ENCODE measurements at places on chromosomes 5 and 9.

DNA sequence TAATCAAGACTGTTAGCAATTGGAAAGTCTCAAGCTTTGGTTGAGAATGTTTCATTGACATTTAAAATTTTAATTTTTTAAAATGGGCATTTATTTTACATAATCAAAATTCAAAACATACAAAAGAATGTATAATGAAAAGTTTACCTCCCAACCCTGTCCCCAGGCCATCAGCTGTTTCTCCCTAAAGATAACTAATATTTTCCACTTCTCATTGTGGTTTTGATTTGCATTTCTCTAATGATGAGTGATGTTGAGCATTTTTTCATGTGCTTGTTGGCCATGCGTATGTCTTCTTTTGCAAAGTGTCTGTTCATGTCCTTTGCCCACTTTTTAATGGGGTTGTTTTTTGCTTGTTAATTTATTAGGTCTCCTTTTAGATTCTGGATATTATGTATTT is 11.4 kb upstream of the MACIR start:
- DNase-seq: no peak

DNA sequence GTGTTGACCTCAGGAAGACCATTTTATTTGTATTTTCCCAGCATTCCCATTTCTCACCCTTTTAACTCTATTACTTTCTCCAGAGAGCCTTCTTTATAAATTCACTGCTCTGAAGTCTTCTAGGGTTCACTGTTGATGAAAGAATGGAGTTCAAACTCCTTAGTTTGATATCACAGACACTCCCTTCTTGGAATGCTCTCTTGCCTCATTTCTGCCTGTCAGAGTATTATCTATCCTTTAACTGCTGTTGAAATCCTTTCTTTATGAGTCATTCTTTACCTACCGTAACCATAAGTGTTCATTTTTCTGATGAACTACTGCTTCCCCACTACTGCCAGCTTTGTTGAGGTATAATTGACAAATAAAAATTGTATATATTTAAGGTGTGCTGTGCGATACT is 4.3 kb downstream of the RIC1 start:
- DNase-seq: no peak

DNA sequence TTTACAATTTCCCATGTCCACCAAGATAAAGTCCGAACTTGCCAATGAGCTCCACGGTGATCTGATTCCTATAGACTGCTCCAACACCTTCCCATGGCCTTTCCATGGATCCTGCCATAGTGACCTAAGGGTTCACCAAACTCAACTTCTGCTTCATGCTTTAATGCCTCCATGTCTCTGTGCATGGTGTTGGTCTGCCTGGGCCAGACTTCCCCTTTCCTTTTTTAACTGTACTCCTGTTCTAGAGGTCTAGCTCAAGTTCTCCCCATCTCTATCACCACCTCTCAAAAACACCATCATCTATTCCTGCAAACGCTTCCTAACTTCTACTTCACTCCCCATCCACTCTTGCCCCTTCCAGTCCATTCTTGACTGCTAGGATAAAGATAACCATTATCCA is 14.8 kb upstream of the SMARCA2 start:
- no peak for DNase-seq

- no peak for DNase-seq
Observed at GRCh38 chr5:137815202-137815990, 52.3 kb upstream of the MYOT start.

DNA sequence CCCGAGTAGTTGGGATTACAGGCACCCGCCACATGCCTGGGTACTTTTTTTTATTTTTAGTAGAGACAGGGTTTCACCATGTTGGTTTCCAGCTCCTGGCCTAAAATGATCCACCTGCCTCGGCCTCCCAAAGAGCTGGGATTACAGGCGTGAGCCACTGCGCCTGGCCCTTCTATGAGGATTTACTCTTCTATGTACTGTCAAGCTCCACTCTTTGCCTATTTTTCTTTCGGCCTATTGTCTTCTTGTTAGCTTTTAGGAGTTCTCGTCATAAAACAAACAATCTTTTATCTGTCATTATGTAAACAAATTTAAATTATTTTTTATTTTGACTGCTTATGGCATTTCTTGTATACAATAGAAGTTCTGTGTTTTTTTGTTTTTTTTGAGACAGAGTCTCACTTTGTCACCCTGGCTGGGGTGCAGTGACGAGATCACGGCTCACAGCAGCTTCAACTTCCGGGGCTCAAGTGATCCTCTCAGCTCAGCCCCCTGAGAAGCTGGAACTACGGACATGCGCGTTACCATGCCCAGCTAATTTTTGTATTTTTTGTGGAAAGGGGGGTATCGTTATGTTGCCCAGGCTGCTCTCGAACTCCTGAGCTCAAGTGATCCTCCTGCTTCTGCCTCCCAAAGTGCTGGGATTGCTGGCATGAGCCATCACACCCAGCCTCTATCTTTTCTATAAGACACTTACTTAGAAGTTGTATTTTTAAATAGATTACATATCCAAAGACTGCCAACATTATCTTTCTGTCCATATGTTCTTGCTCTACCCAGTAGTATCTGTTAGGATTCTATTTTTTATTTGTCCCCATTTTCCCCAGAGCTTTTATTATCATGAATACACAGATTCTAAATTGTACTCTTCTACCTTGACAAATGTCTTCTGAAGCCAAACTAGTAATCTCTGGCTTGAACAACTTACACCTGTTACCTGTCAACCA is 29.2 kb downstream of the CSNK1A1 start:
- no peak for DNase-seq

- no peak for DNase-seq
Observed at GRCh38 chr9:122039234-122039633, 53.9 kb downstream of the TTLL11 start.

DNA sequence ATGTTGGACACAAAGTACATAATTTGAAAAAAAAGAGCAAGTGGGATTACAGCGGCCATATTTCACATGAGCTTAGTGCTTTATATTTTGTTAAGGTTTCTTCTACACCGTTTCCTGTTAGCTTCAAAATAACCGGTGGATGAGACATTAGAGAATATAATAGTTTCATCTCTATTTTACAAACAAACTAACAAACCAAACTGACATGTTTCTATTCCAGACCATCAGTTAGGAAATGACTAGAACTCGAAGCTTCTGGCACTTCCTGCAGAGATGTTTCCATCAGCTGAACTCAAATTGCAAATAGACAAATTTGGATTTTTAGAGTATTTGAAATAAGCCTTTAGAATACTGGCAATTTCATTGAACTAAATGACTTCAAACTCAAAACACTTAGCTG is 86.5 kb downstream of the MTRR start:
- DNase-seq: no peak

Measured in stimulated activated CD8-positive, alpha-beta memory T cell treated with anti-CD3 and anti-CD28 coated beads, Interleukin-2, amount 100 ng/mL, for 1 hour (primary cell).